ENCODE measurements at places on chromosomes 5 and 9. TPM values are rescaled to one million over a fixed set of nuclear protein-coding genes. Genes with fewer than 3 reads are reported as not detected.

DNA sequence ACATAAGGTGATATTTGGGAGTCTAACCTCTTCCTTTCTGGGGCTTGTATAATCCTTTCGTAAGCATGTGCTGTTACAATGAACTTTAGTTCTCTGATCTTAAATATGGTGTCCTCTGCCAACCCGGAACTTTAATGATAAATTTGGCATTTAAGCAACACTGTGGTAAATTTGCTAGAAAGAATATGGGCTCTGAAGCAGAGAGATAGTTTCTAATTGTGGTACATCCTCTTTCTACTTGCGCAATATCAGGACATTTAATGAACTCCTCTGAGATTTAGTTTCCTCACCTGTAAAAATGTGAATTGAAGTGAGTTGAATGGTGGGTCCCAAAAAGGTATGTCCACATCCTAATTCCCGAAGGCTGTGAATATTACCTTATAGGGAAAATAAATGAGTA, 364.7 kb downstream of the CAAP1 start:
- no peak for DNase-seq

DNA sequence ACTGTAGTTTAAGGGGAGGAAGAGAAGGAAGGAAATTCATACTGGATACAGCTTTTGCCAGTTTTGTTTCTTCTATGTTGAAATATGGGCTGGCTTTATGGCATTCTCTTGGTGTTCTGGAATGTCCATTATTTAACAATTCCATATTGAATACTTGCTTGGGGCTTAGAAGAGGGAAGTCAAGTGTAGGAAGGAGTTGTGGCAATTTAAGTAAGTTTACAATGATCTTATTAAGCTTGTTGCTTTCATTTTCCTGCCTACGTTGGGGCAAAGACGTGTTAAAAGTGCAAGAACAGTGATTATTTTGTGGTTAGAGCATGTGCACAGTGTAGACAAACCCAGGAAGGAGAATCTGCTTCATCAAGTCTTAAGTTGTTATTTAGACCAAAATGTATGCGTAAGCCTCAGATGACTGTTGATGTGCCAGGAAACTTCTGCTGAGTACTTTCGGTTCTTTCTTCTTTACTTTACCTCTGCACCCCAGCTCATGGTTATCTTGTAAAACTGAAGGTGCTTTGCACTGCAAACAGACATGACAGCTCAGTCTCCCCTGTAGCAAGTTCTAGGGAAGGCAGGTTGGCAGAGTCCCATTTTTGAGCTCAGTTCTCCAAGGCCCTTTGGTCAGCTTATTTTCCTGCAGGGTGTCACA, 75.8 kb downstream of the F2RL2 start:
- DNase-seq: no peak

GRCh38 chr5:31362931-31363568, 168.8 kb downstream of the DROSHA start:
- DNase-seq: no peak

DNA sequence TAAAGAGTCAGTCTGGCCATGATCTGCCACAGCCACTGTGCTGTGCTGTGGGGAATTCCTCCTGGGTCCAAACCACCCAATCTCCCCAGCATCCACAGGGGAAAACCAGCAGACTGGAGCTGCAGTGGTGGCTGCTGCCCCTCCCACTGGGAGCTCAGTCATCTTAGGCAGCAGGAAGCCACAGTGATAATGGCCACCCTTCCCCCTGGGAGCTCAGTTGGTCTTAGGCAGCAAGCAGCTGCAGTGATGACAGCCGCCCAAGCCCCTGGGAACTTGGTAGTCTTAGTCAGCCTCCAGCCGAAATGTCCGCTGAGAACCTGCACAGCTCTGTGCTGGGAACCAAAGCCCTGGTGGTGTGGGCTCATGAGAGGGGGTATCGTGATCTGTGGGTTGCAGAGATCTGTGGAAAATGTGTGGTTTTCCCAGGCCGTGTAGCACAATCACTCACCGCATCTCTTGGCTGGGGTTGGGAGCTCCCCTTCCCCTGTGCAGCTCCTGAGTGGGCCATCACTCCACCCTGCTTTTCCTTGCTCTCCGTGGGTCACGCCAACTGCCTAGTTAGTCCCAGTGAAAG, 38.4 kb upstream of the SMIM15 start:
- no peak for DNase-seq

- DNase-seq: no peak
Observed at GRCh38 chr5:123441408-123441807, 18.2 kb upstream of the CEP120 start.

DNA sequence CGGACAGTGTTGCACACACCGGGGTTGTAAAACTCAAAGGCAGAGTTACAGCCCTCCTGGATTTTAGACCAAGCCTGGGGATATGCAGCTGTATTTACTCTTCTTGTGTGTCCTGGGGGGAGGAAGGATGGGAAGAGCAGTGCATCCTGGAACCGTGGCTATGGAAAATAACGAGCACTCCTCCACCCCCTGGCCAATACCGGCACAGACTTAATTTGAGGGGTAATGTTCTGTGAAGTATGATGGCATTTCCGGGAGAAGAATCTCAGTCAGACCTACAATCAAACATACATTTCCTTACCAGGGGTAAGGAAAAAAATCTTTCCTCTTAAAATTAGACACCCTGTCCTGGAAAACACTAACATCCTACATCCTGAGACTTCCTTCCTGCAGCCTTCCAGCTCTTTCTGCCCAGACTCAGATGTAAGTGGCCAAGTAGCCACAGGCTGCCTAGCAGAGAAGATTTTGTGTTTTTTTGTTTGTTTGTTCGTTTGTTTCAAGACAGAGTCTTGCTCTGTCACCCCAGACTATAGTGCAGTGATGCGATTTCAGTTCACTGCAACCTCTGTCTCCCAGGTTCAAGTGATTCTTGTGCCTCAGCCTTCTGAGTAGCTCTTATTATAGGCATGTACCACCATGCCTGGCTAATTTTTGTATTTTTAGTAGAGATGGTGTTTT, 11.0 kb upstream of the ERMP1 start:
- peak; percentile 66 for DNase-seq

GRCh38 chr5:87360132-87360531, 52.6 kb downstream of the CCNH start:
- DNase-seq: no peak

DNA sequence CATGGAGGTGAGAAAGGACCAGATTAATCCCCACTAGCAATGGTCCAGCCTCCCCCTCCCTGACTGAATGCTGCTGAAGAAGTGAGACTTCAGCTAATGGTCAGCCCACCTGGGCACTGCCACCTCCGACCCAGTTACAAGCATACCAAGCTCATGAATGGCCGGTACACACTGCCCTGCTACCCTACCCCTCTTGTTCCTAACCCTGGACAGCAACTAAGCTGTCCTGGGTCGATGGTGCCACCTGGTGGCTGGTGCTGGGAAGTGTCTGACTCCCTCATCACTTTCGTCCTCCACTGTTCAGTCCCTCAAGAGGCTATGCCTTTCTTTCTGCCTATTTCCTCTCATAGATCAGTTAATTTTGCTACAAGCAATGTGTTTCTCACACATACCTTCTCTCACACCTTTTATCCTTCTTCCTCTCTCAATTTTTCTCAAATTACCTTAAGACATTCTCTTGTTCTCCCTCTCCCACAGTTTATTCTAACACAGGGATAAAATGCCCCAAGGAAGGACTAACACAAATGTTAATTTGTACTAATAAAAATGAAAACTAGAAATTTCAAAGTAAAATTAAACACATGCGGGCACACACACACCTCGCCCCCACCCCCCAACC, 42.4 kb downstream of the PAX5 start:
- peak; percentile 29 for DNase-seq

DNA sequence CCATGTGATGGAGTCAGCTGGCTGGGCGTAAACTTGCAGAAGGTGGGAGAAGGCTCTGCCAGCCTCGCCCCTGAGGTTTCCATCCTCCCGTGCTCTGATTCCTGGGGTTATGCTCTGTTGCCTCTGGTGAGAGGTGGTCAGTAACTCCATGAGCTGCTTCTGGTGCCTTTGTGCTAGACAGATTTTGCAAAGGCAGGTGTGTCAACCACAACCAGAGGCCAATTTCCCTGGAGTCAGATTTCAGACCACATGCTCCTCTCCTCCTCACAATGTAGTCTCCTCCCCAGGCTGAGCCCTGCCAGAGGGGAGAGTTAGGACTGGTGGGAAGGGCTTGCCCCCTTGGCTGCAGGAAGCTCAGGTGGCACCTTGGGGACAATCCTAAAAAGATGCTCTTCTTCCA, 38.8 kb upstream of the TENT4A start:
- no peak for DNase-seq

CDKN2B gene
- 24.8 TPM for total RNA-seq

UCK1 gene
- 22.1 TPM for total RNA-seq

SPAG8 gene
- 0.78 TPM for total RNA-seq

EPB41L4B gene
- 10.1 TPM for total RNA-seq
